ENCODE measurements at places on chromosomes 6 and 20. TPM values are rescaled to one million over a fixed set of nuclear protein-coding genes. Genes with fewer than 3 reads are reported as not detected.

GRCh38 chr20:37651932-37652331 lies 41.9 kb upstream of the CTNNBL1 start:
- no peak for DNase-seq

Gene MYBL2
- total RNA-seq = 85.4 TPM

Gene STAU1
- total RNA-seq = 69.7 TPM

Gene TRIM15
- total RNA-seq = 0.41 TPM

- DNase-seq = no peak
These were observed 20.2 kb downstream of the KCNK15 start for GRCh38 chr20:44765701-44766347.

Gene GSTA3
- not detected for total RNA-seq

DNA sequence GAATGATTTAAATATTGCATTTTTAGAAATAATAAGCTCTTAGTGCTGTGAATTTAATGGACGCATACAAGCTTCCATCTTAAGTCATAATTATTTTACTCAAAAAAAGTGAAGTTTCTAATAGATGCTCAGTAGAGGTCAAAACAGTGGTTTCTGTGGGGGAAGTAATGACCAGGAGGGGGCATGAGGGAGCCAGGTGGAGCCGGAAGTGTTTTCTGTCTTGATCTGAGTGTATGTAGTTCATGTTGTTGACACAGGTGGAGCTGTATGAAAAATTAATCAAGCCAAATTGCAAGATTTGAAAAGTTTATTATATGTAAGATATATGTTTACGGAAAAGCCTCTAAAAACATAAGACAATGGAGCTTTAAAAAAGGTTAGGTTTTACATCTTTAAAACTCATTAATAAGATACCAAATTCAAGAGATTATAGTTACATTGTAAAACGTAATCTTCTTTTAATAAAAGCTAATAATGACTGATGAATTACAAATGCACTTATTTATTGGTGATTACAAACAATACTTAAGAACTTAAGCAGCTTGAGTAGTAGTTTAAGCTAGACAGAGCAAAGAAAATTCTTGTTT lies 68.0 kb downstream of the PLAGL1 start:
- peak; percentile 47 for DNase-seq

Gene GCM1
- not detected for total RNA-seq

Gene STX11
- total RNA-seq = 19.7 TPM

Gene SLC32A1
- not detected for total RNA-seq

- DNase-seq = no peak
These were observed 58.9 kb downstream of the RREB1 start for GRCh38 chr6:7166410-7167293.

DNA sequence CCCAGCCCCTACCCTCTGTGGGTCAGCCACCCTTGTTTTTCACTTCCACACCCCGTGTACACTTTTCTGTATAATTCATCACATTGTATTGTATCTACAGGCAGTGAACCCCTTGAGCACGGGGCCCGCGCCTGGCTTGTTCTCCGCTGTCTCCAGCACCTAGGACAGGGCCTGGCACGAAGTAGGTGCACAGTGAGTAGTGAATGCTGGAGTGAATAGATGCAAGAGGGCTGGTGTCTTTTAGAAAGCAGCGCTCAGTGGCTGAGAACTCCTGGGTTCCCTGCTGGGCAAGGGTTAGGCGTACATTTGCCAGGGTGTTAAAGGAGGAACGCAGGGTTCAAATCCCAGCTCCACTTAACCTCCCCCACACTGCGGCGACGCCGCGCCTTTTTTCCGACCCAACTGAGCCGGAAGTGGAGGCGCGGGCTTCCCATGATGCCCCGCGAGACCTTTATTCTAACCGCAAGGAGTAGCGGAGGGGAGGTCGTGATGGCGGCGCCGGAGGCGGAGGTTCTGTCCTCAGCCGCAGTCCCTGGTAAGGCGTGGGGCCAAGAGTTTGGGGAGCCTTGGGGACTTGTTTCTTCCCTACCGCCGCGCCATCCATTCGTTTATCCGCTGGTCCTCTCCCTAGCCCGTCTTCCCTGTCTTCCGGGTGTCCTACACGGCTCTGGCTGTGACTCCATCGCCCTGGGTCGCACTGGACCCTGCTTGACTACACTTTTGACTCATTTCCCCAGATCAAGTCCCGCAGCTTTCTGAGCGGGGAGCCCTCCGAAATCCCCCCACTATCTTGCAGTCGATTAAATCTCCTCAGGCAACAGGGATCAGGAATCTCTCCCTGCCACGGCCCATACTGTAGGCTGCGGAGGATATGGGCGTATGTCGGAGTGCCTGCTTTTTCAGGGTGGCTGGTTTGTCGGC lies at the start of gene MAD2L1BP:
MAD2L1BP (plus strand) TSS at position 454 of the 921 bp plus-strand sequence; CDS start at position 490, 36 bp downstream.
- DNase-seq = peak; percentile 86

- no peak for DNase-seq
These were observed 431.8 kb downstream of the CD83 start for GRCh38 chr6:14549304-14549770.

GRCh38 chr6:3230900-3231246 lies 3.4 kb upstream of the TUBB2B start:
- DNase-seq = no peak

Gene SLC13A3
- total RNA-seq = not detected

Gene IMPG1
- not detected for total RNA-seq

DNA sequence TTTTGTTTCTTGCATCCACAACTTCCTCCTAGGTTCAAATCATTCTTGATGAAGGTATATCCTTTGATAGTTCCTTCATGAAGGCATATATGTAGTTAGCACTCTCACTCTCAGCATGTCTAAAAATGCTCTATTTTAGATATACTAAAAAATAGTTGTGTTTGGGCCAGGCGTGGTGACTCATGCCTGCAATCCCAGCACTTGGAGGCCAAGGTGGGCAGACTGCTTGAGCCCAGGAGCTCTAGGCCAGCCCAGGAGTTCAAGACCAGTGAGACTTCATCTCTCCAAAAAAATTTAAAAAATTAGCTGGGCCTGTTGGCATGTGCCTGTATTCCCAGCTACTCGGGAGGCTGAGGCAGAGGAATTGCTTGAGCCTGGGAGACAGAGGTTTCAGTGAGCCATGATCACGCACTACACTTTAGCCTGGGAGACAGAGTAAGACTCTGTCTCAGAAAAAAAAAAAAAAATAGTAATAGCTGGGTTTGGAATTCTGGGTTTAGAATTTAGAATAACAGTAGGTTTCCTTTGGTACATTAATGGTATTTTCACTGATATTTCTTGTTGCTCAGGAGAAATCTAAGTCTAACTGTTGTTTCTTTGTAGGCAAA lies 7.0 kb downstream of the SERAC1 start:
- DNase-seq = no peak

- DNase-seq = no peak
These were observed 76.5 kb upstream of the GTSF1L start for GRCh38 chr20:43803276-43803675.

DNA sequence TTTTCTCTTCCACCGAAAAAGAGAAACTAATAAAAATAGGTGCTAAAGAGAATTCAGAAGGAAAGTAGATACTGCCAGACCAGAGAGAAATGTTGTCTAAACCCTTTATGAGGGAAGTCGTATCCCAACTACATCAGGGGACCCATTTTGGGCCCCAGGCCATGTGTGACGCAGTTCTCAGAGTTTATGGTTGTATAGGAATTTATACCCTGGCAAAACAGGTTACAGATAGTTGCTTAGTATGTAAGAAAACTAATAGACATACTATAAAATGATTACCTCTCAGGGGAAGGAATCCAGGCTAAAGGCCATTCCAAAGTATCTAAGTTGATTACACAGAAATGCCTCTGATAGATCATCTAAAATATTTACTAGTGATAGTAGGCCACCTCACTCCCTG lies 28.6 kb upstream of the SLC52A3 start:
- no peak for DNase-seq

GRCh38 chr6:3765415-3765814 lies 13.9 kb upstream of the PXDC1 start:
- no peak for DNase-seq

Gene DUSP15
- not detected for total RNA-seq

- DNase-seq = no peak
These were observed 174.0 kb downstream of the TASP1 start for GRCh38 chr20:13464702-13465101.

Gene KDM1B
- 9.9 TPM for total RNA-seq

GRCh38 chr6:43247114-43247999 lies 4.1 kb downstream of the TTBK1 start:
- peak; percentile 73 for DNase-seq

- no peak for DNase-seq
These were observed 181.1 kb downstream of the ERMARD start for GRCh38 chr6:169932491-169932890.

Gene EMILIN3
- not detected for total RNA-seq

DNA sequence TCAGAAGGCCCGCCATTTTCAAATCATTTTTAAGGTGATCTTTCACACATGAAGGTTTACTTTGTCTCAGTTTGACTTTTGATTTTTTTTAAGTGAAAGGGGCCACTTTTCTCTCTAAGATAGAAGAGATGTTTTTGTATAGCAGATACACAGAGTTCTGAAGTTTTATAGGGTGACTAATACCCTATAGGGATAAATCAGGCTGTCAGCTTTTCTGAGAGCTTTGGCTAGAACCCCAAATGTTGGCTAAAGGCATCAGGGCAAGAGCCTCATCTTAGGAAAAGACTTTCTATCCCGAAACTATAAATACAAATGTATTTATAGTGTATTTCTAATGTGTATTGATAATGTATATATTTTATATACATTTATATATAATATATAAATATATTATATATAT lies 181.4 kb downstream of the TBX18 start:
- no peak for DNase-seq

- DNase-seq = no peak
These were observed 18.0 kb upstream of the PACSIN1 start for GRCh38 chr6:34447910-34448309.

DNA sequence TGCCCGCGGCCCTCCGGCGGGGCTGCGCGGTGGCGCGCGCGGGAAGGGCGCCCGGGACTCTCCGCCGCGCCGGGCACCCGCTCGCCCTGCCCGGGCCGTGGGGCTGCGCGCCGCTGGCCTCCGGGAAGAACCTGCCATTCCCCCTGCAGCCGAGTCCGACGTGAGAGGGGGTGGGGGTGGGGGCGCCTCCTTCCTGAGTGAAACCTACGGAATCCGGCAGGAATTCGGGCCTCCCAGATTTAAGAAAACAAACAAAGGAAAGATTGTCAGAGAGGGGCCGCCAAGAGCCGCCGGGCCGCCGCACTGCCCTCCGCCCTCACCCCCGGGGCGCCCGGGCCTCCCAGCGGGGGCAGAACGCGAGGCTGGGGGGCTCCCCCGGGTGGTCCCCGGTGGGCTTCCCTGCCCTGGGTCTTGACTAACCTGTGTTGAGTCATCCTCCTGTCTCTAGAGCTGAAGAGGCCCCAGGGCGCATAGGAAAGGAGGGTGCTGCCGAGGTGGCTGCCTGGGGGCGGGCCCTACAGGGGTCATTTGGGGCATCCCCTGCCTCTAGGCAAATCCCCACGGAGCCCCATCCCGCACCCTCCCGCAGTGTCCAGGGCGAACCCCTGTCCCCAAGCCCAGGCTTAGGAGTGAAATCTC lies 42.2 kb upstream of the FOXP4 start:
- DNase-seq = no peak

GRCh38 chr20:25292176-25292891 lies 44.4 kb downstream of the PYGB start:
- no peak for DNase-seq

Gene OSER1
- 21.4 TPM for total RNA-seq

- DNase-seq = no peak
These were observed 324.6 kb upstream of the PLCB4 start for GRCh38 chr20:8744228-8744844.

DNA sequence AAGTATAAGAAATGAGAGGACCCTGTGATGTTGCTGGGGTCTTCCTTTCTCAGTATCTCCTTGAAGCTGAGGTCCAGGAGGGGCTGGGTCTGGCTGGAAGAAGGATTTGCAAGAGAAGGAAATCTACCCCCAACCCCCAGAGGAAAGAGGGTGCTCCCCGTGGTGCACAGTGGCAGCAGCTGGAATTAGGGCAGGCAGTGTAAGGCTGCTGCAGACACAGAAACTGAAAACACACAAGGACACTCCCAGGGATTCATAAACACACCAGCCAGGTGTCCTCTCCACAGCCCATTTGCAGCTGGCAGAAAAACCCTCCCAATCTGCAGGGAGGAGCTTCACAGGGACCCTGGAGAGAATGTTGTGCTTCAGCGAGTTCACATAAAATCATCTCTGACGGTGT lies 297.2 kb downstream of the CDH26 start:
- no peak for DNase-seq

GRCh38 chr6:90144396-90144795 lies 152.2 kb downstream of the BACH2 start:
- no peak for DNase-seq

DNA sequence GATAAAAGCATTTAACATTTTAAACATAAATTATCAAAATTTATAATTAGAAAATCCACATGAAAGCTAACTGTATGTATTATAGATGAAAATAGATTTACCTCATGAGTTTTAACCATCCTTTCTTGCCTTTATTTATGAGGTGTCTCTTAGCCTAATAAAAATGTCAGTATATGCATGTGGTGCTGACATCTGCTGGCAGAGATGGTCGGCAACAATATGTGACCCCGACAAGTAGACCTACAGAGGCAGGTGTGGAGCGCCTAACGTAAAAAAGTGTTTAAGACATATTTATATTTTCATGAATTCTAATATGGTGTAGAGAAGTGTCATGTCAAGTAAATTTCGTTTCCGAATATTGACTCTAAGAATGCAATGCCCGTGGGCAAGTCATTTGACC lies 149.0 kb upstream of the FUT9 start:
- no peak for DNase-seq

Gene REM1
- not detected for total RNA-seq

- no peak for DNase-seq
These were observed 150.1 kb upstream of the STXBP5 start for GRCh38 chr6:147054158-147054557.

DNA sequence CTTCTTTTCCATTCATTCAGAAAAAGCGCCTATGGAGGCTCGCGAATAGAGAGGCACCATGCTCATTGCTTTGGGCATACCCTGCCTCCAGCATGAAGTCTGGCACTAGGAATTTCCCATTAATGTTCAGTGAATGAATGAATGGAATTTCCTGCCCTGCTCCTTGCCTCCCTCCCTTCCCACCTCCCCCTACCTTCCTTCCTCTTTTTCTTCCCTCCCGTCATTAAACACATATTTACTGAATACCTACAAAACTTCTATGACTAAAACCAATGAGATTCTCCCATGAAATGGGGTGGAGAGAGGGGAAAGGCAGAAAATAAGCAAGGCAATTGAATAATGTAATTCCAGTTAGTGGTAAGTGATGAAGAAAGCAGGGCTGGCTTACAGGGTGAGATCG lies 213.8 kb upstream of the AGPAT4 start:
- DNase-seq = no peak

DNA sequence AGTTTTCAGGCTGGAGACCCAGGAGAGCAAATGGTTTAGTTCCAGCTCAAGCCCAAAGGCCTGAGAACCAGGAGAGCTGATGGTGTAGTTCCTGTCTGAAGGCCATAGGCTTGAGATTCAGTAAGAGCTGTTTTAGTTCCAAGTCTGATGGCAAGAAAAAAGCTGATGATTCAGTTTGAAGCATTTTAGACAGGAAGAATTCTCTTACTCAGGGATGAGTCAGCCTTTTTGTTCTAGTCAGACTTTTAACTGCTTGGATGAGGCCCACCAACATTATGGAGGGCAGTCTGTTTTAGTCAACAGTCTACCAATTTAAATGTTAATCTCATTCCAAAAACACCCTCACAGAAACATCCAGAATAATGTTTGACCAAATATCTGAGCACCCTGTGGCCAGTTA lies 2.5 kb downstream of the ZSCAN26 start:
- no peak for DNase-seq
